ENCODE measurements at places on chromosomes 1 and 21. TPM values are rescaled to one million over a fixed set of nuclear protein-coding genes. Genes with fewer than 3 reads are reported as not detected.

Gene SORT1
- 6.2 TPM for total RNA-seq

Gene RGS18
- total RNA-seq = 0.32 TPM

Gene GPR37L1
- total RNA-seq = not detected

Gene LHX4
- not detected for total RNA-seq

Gene PRRX1
- total RNA-seq = not detected

Gene RSPH1
- total RNA-seq = not detected

Gene TNFSF18
- total RNA-seq = not detected

Gene MATN1
- total RNA-seq = not detected

Gene CRYAA
- not detected for total RNA-seq

Gene KLHDC9
- total RNA-seq = 0.20 TPM

Gene ATP13A2
- 49.4 TPM for total RNA-seq

Gene GPR153
- total RNA-seq = 0.57 TPM

Gene LCE1F
- not detected for total RNA-seq

Gene NUF2
- total RNA-seq = 57.3 TPM

Gene FCGR2B
- total RNA-seq = 0.11 TPM

Gene DONSON
- total RNA-seq = 37.8 TPM

Gene SELENBP1
- not detected for total RNA-seq

Gene QSOX1
- 28.6 TPM for total RNA-seq

Data from T-helper 2 cell treated with Interferon-gamma antibody and Interleukin-4, amounts not matched to agents 100 ng/mL and 5 ng/mL, for 36 hours (primary cell).